ENCODE measurements at places on chromosomes 4 and X. TPM values are rescaled to one million over a fixed set of nuclear protein-coding genes. Genes with fewer than 3 reads are reported as not detected.

The MGAT4D gene
- total RNA-seq = not detected

The DUSP21 gene
- total RNA-seq = not detected

The THAP9 gene
- 5.4 TPM for total RNA-seq

The SPANXN5 gene
- total RNA-seq = not detected

The PASD1 gene
- not detected for total RNA-seq

The GASK1B gene
- total RNA-seq = 108 TPM

The CCDC149 gene
- total RNA-seq = 10.3 TPM

The FANCB gene
- 1.2 TPM for total RNA-seq

- no peaks in the 10 kb centered on the region for H3K27me3 ChIP-seq
- H3K4me3 ChIP-seq = no peak overlapping the region
- H3K27ac ChIP-seq = no peak overlapping the region
- DNase-seq = no peak
These were observed 89.0 kb upstream of the NMU start for GRCh38 chr4:55725057-55725456.

DNA sequence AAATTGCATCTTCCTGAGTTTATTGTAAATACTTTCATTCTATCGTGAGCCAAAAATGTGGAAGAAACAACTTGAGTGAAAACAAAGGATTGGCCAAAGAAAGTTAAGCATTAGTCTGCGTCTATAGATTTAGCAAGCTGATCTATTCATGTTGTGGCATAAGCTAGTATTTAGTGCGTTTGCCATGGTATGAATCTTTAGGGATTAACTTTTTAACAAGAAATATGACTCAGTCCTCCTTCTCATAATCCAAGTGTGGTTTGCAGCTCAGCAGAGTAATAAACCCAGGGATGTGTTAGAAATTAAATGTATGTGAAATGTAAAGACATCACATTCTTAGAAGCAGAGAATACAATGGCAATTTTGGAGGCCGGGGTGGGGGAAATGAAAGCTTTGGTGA, 1110.9 kb downstream of the NLGN4X start:
- H3K36me3 ChIP-seq = no peaks in the 10 kb centered on the region
- H3K27me3 ChIP-seq = no peaks in the 10 kb centered on the region
- H3K27ac ChIP-seq = no peak overlapping the region
- no peak overlapping the region for H3K4me3 ChIP-seq
- no peaks in the 10 kb centered on the region for H3K4me1 ChIP-seq

DNA sequence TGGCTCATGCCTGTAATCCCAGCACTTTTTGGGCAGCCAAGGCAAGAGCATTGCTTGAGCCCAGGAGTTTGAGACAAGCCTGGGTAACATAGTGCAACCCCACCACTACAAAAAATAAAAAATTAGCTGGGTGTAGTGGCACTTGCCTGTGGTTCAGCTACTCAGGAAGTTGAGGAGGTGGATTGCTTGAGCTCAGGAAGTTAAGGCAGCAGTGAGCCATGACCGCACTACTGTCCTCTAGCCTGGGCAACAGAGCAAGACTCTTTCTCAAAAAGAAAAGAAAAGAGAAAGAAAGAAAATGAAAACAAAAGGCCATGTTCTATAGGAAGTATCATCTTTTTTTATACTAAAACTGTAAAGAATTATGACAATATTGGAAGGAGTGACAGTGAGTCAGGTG, 38.5 kb downstream of the NEK1 start:
- H3K27me3 ChIP-seq = no peaks in the 10 kb centered on the region
- no peaks in the 10 kb centered on the region for H3K4me1 ChIP-seq
- no peak overlapping the region for H3K4me3 ChIP-seq
- H3K27ac ChIP-seq = no peak overlapping the region
- DNase-seq = no peak

GRCh38 chrX:154526901-154527675, 11.1 kb upstream of the FAM3A start:
- peak overlapping the region; percentile 45 for H3K4me3 ChIP-seq
- H3K27me3 ChIP-seq = peaks cover 1% of the 10 kb centered on the region
- H3K27ac ChIP-seq = peak overlapping the region; percentile 82
- H3K4me1 ChIP-seq = peaks cover 6% of the 10 kb centered on the region
- H3K36me3 ChIP-seq = no peaks in the 10 kb centered on the region

GRCh38 chr4:132662456-132662855, 486.6 kb upstream of the PCDH10 start:
- no peaks in the 10 kb centered on the region for H3K36me3 ChIP-seq
- H3K4me3 ChIP-seq = no peak overlapping the region
- DNase-seq = no peak
- H3K27me3 ChIP-seq = no peaks in the 10 kb centered on the region

DNA sequence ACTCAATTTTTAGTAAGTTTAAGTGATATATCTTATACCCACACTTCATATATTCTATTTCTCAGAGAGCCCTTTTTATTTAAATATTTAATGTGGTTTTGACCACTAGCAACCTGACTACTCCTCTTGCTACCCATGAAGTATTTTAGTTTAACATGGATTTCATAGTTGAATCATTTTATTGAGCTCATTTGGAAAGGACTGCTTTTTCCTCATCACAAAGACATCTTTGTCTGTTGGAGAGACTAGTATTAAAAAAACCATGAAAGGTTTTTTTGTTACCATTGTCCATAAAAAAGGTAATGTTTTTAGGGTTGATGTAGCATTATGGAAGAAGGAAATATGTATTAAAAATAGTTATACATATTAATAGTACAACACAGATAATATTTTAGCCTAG, 139.5 kb downstream of the RAPGEF2 start:
- no peak overlapping the region for H3K4me3 ChIP-seq
- H3K4me1 ChIP-seq = peaks cover 23% of the 10 kb centered on the region
- no peak overlapping the region for H3K27ac ChIP-seq
- no peaks in the 10 kb centered on the region for H3K27me3 ChIP-seq
- H3K36me3 ChIP-seq = peaks cover 25% of the 10 kb centered on the region

DNA sequence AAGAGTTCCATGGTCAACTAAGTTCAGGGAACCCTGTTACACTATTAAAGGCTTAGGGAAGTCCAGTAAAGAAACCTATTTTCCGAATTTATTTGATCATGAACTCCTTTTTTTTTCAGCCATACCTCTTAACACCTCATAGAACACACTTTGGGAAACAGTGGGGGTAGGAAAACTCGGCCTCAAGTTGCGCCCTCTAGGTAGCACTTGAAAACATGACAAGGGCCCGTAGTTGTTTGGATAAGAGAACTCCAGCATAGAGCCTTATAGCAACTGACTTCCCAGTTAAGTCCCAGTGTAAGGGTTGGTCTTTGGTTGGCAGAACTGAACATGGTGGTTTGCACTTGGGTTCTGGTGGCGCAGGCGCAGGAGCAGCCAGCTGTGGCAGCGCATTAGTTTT, 14.4 kb downstream of the OGT start:
- H3K4me3 ChIP-seq = no peak overlapping the region
- H3K27ac ChIP-seq = no peak overlapping the region
- no peak for DNase-seq
- H3K27me3 ChIP-seq = peaks cover 5% of the 10 kb centered on the region
- H3K36me3 ChIP-seq = peaks cover 77% of the 10 kb centered on the region

DNA sequence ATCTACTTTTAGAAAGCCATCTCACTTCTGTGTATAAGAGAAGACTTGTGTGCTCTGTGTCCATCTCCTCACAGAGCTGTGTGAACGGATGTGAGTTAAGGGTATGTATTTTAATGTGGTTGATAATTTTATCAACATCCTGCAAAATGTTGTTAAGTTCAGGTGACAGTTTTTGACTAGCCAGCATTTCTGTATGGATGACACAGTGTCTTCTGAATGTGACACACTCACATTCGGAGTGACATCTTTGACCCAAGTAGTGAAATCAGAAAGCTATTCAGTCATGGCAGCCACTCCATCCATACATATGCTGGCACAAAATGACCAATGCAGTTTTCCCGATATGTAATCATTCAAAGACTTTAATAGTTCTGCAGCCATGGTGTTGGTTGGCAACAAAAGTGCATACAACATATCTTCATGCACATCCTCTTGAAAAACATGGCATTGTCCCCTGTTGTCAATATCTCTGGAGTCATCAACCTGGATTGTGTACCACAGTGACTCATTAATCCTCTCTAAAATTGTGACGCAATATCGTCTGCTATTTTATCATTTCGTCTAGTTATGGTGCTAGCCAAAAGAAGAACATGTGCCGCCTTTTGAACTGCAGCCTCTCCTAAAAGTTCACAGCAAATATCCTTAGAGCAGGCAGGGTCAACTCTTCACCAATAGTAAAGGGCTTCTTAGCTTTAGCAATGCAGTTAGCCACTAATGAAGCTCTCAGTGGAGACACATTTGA, 6.8 kb upstream of the FGF2 start:
- no peak overlapping the region for H3K4me3 ChIP-seq
- H3K27me3 ChIP-seq = no peaks in the 10 kb centered on the region
- H3K36me3 ChIP-seq = no peaks in the 10 kb centered on the region
- no peak overlapping the region for H3K27ac ChIP-seq
- H3K4me1 ChIP-seq = no peaks in the 10 kb centered on the region

DNA sequence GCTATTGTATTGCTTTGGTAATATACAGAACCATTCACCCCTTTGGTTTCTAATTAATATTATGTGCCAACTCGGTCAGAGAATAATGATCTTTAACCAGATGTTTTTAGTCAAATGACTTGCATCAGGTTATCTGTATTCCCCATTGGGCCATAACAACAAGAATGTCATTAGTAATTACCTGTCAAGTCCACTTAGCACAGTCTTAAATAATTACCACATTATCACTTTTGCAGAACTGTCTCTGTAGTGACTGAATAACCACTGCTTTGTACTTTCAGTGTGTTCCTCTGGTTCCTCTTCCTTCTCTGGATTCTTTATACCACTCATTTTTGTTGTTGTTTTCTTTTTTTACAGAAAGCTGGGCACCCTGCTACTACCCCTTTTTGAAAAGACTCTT, 257.7 kb upstream of the SPOCK3 start:
- H3K27me3 ChIP-seq = no peaks in the 10 kb centered on the region
- no peaks in the 10 kb centered on the region for H3K4me1 ChIP-seq
- H3K4me3 ChIP-seq = no peak overlapping the region
- no peak for DNase-seq

GRCh38 chrX:112641449-112641848, 38.3 kb downstream of the LHFPL1 start:
- H3K36me3 ChIP-seq = no peaks in the 10 kb centered on the region
- H3K27ac ChIP-seq = no peak overlapping the region
- DNase-seq = no peak
- no peaks in the 10 kb centered on the region for H3K27me3 ChIP-seq
- no peaks in the 10 kb centered on the region for H3K4me1 ChIP-seq

- H3K4me1 ChIP-seq = no peaks in the 10 kb centered on the region
- DNase-seq = no peak
- H3K36me3 ChIP-seq = no peaks in the 10 kb centered on the region
- no peak overlapping the region for H3K27ac ChIP-seq
These were observed 36.7 kb upstream of the GRXCR1 start for GRCh38 chr4:42855779-42856178.

DNA sequence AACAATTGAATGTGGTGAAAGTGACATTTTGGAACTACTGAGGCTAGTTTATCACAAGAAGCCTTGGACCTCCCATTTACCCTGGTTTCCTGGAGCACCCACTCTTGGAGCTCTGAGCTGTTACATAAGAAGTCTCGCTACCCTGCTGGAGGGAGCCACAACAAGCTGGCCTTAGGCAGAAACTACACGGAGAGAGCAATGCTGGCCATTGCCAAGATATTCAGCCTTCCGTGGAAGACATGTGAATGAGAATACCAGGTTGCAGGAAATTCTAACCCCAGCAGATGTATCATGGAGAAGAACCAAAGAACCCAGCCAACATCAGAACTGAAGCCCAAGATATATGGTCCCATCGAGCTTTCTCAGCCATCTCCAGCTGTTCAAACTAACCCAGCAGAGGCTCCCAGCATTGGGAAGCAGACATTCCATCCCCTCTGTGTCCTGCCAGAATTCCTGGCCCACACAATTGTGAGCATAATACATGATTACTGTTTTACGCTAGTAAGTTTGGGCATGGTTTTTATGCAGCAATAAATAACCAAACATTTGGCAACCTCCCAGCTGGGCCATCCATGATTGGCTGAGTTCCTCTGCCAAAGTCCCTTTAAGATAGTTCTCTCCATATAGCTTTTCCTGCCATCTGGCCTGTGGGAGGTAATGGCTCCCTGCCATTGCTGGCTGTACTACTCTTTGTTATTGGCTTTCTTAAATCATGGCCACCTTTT, 17.9 kb upstream of the PDE5A start:
- no peaks in the 10 kb centered on the region for H3K36me3 ChIP-seq
- H3K27ac ChIP-seq = no peak overlapping the region
- peak; percentile 53 for DNase-seq
- H3K27me3 ChIP-seq = no peaks in the 10 kb centered on the region
- no peak overlapping the region for H3K4me3 ChIP-seq
- H3K4me1 ChIP-seq = peaks cover 3% of the 10 kb centered on the region

GRCh38 chrX:99242001-99242400, 1168.1 kb downstream of the PCDH19 start:
- no peaks in the 10 kb centered on the region for H3K4me1 ChIP-seq
- DNase-seq = no peak
- no peaks in the 10 kb centered on the region for H3K36me3 ChIP-seq
- no peak overlapping the region for H3K4me3 ChIP-seq

- no peaks in the 10 kb centered on the region for H3K4me1 ChIP-seq
- H3K27ac ChIP-seq = no peak overlapping the region
- no peaks in the 10 kb centered on the region for H3K27me3 ChIP-seq
- no peak for DNase-seq
These were observed 752.9 kb upstream of the CT83 start for GRCh38 chrX:117215683-117216082.

DNA sequence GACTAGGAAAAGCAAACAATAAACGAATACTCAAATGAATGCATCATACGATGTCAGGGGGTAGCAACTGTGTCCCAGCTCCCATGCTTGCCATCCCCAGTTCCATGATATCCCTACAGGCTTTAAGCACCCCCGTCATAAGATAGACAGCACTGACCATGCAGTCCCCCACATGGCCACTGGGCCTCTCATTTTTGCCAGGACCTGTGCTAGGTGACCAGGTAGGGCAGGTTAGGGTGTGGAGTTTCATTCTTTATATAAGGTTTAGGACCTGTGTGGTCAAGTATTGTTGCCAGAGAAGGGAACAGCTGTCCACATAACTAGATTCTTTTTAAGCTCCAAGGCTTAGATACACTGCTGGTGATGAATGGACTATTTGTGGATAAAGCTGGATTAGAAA, 9.7 kb downstream of the PPEF2 start:
- H3K4me1 ChIP-seq = no peaks in the 10 kb centered on the region
- H3K27ac ChIP-seq = no peak overlapping the region
- H3K36me3 ChIP-seq = no peaks in the 10 kb centered on the region
- H3K27me3 ChIP-seq = no peaks in the 10 kb centered on the region
- H3K4me3 ChIP-seq = no peak overlapping the region
- DNase-seq = no peak

DNA sequence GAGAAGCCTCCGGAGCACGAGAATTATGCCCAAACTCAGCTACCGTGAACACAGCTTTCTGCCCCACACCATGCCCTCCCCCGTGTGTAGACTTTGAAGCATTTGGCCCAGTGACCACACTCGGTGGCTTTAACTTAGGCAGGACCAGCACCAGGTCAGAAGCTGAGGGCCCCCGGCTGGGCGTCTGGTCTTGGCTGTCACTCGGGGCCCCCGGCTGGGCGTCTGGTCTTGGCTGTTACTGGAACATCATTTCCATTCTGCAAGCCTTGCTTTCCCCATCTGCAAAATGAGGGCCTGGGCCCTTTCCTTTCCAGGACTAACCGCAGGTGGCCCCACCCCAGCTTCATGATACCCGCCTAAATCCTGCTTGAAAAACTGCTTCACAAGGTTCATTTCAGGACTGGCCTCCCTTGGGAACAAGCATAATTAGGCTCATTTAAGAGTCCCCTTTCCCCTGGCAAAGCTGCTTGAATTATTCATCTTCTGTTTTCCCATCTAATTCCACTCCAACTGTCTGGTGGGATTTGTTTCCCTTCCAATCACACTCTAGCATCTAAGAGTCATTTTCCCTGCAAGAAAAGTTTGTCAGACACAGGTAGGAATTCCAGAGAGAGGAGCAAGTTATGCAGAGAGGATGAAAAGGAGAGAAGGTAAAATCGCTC, 82.5 kb downstream of the WFS1 start:
- H3K36me3 ChIP-seq = no peaks in the 10 kb centered on the region
- no peak overlapping the region for H3K27ac ChIP-seq
- no peaks in the 10 kb centered on the region for H3K27me3 ChIP-seq
- no peak overlapping the region for H3K4me3 ChIP-seq
- peak; percentile 29 for DNase-seq

Data from heart left ventricle (tissue), 16 donors.